ENCODE measurements at places on chromosomes 6 and 20.

DNA sequence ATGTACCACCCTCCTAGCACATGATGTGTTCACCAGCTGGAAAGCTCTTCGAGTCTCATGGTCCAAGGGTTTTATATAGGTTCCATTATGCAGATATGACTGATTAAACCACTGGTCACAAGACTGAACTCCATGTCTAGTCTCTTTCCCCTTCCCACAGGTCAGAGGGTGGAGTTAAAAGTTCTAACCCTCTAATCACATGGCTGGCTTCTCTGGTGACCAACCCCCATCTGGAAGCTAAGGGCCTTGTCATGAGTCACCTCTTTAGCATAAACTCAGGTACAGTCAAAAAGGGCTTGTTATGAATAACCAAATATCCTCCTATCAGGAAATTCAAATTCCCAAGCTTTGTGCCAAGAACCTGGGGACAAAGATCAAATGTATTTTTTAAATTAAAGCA is 52.0 kb upstream of the KLHL31 start:
- no peak for DNase-seq

DNA sequence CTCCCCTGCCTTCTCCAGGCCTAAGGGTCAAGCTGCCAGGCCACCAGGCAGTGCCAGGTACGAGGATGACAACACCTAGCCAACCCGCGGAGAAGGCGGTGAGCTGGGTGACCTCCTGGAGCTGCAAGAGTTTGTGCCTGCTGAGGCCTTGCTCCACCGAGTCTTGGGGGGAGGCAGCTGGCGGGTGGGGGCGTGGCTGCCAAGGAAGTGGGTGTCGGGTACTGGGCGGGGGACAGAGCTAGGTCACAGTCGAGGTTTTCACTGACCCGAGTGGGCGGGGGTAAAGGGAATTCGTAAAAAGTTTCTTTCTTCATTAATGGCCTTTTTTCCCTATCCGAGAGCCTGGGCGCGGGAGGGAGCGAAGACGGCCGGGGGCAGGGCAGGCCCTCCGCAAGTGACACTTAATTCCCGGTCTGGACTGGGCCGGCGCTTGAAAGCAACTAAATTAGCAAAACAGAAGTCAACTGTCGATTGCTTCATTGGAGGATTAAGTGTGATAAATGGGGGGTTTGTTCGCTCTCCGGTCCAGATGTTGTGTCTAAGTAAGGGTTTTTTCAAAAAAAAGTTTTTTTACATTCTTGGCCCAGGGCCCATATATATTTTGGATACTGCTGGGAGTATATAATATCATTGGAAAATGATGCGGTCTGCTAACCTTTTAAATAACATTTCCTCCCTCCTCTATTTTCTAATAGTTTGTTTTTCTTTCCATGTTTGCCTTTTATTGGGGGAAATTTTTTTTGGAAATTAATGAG is 43.1 kb upstream of the FOXP4 start:
- peak; percentile 3 for DNase-seq

DNA sequence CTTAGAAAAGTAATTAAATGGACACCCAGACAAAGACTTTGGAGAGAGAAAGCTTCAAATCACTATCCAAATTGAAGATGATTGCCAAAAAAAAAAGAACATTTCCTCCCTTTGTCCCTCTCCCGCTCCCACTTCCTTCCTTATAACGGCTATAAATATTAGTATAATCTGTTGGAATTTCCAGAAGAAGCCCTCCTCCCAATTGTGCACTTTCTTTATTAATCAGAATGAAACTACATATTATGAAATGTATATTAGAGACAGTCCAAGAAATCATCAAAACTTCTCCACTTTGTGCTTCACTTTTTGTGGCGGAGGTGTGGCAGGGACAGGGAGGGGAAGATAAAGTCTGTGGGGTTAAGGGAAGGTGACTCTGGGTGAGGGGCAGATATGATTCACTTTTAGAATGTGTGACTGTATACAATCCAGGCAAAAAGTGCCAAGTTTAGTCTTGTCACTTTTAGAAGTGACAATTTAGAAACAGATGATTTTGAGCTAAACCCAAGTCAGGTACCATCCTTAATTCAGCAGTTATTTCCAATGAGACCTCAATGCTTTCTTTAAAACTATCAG is 195.0 kb upstream of the MARCKS start:
- DNase-seq = no peak

DNA sequence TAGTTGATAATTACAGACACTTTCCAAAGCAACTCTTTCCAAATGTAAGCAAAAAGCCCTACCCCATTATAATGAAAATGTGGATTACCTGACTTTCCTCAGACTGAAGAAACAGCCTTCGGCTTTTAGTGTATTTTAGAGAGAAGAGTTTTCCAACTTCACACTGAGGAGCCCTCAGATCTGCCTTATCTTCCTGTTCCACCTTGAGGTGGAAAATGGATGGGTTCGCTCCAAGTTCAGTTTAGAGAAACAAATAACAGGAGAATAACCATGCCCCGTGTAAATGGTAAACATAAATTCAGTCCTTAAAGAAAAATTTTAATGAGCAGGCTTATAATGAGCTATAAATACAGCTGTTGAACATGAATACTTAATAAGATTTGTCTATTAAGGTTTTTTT is 21.1 kb upstream of the MTHFD1L start:
- DNase-seq = no peak

- DNase-seq = no peak
Measured at GRCh38 chr20:6053064-6053775, 640 bp downstream of the LRRN4 start.

DNA sequence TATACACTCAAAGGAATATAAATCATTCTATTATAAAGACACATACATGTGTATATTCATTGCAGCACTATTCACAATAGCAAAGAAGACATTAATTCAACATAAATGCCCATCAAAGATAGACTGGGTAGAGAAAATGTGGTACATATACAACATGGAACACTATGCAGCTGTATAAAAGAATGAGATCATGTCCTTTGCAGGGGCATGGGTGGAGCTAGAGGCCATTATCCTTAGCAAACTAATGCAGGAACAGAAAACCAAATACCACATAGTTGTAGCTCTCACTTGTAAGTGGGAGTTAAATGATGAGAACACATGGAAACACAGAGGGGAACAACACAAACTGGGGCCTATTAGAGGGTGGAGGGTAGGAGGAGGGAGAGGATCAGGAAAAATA is 121.0 kb upstream of the LOC128125822 start:
- DNase-seq = no peak
